ENCODE measurements at places on chromosomes 5 and 9.

GRCh38 chr9:5435912-5436311, 1.8 kb downstream of the PLGRKT start:
- no peak for DNase-seq

- no peak for DNase-seq
Measured at GRCh38 chr9:125972012-125972729, 225.0 kb downstream of the PBX3 start.

DNA sequence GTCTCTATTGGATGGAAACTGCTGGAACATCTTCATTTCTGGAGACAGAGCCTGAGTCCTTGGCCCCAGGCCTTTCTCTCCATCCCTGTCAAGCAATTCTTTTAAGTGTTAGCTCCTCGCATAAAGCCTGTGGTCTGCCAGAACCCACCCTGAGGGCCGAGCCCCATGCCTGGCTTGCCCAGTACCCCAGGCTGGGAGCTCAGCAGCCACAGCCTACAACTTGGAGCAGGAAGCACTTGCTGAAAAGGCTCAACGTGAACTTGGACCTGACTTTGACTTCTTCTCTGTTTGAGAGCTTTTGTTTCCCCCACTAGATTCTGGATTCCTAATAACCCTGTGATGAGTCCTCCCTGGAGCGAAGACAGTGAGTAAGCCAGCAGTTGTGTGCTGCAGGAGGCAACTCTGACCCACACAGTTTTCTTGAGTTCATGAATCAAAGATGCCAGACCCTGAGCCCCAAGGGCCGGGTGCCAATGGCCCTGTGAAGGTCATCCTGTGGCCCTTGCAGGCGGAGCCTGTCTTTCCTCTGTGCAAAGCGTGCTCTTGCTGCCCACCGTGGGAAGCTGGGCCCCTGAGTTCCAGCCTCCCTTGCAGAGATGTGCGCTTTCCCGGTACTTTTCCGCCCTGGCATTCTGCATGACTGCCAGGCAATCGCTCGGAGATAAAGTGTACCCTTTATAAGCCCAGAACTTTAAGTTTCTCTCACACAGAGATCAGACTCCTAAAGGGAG, 64.3 kb upstream of the RUFY1 start:
- DNase-seq = no peak

GRCh38 chr5:169964246-169964645, 16.0 kb downstream of the INSYN2B start:
- no peak for DNase-seq

- no peak for DNase-seq
Measured at GRCh38 chr9:124212381-124213050, 45.2 kb upstream of the NEK6 start.

DNA sequence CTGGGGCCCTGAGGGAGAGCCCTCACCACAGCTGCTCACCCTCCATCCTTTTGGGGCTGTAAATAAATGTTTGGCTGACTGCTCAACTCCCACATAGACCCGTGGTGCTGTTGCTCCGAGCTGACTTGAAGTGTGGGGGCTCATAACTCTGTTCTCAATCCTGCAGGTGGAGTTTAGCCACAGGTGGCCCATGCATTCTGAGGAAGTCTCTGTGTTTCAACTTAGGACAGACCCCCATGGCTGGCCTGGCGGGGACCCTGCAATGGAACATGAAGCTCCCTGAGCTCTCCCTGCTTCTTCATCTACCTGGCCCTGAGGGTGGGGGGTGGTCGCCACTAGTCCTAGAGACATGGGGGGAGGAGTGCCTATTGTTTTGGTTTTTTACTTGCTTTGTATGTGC, 19.7 kb downstream of the NDUFS6 start:
- DNase-seq = no peak

DNA sequence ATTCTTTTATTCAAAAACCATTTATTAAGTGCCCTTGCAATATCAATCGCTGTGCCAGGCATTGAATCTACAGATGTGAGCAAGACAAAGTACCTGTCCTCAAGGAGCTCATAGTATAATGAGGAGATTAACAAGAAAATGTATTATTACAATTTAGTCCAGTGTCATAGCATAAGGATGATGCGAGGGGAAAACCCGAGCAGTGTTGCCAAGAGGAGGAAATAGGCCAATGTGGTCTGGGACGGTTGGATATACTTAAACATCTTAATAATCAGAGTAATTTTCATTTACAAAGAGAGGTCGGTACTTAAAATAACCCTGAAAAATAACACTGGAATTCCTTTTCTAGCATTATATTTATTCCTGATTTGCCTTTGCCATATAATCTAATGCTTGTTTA, 18.5 kb downstream of the CD274 start:
- no peak for DNase-seq

DNA sequence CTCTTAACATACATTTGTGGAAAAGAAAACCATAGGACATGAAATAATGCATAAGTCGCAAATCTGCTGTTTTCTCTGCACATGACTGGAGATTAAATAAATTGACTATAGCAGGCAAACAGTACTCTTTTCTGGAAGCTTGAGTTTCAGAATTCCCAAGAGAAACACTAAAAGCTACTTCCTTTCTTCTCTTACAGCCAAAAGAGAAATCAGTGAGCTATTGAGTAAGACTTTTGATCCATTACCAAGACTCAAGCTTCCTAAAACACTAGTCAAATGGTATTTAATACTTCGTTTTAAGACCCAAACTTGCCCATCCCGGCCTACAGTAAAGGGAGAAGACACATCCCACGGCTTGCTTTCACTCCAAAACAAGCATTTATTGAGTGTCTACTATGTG, 335.8 kb upstream of the PUM3 start:
- DNase-seq = no peak
